SK-N-MC (cell line): ENCODE measurements at places on chromosomes 2 and 18.

DNA sequence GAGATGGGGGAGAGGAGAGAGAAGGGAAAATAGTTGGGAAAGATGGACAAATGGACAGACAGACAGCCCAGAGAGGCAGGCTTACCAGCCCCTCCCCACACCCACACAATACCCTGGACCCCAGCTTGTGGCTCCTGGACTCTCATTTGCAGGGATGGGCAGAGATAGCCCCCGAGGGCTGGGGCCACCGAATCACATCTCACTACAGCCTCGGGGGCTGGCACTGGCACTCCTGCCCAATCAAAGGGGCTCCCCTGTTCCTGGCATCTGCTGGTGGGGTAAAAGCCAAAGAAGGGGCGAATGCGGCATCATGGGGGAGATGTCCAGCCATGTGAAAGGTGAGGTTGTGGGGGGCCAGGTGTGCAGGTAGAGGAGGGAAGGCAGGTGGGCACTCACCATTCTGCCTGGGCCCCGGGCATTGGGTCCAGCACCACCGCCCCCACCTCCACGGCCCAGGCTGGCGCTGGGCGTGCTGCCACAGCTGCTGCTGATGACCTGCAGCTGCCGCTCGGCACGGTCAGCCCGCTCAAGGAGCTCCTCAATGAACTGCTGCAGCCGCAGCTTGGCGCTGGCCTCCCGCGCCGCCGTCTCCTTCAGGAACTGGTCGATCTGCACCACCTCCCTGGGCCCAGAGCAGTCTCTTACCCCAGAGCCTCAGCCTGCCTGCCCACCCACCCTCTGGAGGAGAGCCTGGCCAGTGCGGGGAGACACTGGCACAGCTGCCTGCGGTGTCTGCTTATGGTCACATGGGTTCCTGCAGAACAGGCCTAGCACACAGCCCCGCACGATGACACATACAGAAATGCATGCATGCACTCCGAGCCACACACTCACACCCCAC, 18.0 kb downstream of the FBXO41 start:
- DNase-seq = no peak

DNA sequence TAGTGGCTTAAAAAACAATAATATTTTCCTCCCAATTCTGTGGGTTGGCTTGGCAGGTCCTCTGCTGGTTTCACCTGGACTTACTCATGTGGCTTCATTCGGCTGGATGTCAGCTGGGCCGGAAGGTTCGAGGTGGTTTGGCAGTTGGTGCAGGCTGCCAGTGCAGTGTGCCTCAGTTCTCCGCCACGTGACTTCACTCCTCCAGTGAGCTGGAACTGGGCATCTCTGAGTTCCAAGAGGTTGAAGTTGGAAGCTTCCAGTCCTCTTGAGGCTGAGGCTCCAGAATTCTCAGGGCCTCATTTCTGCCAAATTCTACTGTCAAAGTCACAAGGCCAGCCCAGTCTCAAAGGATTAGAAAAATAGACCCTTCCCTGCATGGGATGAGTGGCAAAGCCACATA, 83.4 kb upstream of the B3GNT7 start:
- no peak for DNase-seq

- DNase-seq = no peak
Measured at GRCh38 chr2:236939721-236940231, 145.9 kb upstream of the COPS8 start.

GRCh38 chr2:26067980-26068507, 34.2 kb downstream of the RAB10 start:
- no peak for DNase-seq

GRCh38 chr18:79100944-79101343, 31.8 kb downstream of the ATP9B start:
- DNase-seq = no peak

DNA sequence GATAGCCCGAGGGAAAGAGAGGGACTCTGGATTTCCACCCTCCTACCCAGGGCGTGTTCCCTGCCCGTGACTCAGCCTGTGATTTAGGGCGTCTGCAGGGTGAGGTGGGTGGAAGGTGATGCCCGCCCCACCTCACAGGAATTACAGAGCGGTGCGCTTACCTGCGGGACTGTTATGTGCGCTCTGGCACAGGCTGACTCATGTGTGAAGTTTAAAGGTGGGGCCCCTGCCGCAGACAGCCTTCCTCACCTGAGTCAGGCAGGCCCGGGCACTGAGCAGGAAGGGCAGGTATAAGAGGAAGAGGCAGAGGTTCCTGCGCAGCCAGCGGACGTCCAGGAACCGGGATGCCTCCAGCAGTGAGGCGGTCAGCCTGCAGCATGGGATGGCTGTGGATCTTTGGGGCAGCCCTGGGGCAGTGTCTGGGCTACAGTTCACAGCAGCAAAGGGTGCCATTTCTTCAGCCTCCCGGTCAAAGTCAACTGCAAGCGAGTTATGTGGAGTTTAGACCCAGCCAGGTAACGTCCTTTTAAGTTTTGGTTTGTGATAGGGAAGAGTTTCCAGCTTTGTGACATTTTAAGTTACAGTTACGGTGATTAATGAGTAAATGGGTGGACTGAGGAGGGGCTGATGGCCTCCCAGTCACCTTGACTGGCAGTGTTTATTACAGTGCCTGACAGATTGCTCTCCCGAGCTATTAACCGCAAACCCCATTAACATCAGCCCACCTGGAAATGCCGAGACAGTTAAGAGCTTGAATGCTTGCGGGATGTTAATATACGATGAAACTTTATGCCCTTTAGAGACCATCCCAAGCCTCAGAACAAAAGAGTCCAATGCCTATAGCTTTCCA, 141.6 kb upstream of the TTC39C start:
- DNase-seq = no peak

- no peak for DNase-seq
Measured at GRCh38 chr2:43481927-43482542, 113.8 kb downstream of the THADA start.

- no peak for DNase-seq
Measured at GRCh38 chr2:206853915-206854314, 85.4 kb upstream of the CPO start.

DNA sequence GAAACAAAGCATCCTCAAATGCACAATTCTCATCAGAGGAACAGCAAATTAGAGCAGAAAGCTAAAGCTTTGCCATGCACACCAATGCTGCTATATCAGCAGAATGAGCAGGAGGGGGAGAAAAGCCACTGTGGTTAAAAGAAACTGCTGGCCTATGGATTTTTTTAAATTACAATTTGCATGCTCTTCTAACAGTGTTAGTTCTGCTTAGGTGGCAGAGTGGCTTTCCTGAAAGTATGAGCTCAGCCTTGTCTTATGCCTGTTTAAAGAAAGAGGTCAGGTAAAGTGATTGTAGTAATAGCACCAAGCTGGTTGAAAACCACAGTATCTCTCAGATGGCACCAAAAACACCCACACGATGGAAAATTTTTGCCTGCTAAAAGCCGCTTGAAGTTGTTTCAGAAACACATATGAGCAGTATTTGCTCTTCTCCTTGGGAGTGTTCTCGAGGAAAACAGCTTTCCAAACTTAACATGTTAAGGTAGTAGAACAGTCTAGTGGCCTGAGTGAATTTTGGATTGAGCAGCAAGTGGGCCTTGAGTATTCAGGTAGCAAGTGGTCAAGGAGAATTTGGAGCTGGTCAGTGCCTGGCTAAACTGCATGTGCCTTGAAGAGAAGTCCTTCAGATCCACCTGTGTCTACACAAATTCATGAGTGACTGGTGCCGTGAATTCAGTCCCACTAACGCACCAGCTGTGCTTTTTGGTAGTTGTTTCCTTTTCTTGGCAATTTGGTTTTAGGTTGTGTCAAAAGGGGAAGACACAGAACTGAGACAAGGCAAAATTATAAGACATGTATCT, 19.6 kb upstream of the NDUFV2 start:
- DNase-seq = peak; percentile 82

DNA sequence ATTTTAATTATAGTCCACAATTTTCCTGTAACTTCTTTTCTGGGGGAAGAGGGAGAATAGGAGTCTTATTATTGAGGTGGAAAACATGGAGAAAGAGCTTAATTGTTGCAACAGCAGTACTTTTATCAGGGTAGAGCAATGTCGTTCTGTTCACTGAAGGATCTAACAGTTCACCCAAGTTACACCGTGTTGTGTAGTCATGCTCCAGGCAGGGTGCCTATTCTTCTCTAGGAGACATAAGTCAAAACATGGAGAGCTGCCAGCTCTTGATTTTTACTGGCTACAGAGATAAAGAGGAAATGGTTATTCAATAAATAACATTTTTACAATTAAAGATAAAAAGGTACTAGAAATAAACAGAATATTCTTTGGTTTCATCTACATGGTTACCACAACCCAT, 594.3 kb upstream of the NETO1 start:
- peak; percentile 42 for DNase-seq

DNA sequence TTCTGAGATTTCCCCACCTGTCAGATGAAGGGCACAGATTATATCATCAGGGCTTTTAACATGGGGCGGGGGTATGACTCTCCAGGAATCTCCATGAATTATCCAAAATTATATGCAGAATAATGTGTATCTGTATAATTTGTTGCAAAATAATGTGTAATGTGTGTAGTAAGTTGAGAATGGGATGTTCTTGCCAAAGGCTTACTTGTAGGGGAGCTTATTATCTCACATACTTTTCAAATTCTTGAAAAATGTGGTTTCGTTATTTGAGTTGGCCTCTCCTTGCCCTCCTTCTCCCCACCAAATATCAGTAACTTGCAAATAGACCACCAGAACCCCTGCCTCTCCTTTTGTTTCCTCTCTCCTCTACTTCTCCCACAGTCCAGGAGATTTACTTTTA, 35.6 kb downstream of the UBR3 start:
- no peak for DNase-seq

DNA sequence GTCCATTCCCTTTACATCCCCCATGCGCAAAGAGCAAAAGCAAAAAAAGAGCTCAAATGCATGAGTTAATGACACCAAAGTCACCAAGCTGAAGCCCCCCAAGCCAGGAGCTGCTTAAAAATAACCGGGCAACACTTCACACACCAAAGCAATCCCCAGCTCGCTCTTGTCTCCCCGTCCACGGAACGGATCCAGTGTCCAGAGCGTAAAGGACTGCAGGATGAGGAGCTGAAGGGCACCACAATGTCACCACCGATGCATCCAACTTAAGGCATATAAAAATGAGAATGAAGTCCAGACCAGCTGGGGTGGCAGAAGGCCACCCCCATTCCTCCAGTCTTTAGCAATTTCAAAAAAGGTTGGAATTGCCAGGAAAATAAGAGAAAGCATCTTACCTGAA, 8.7 kb downstream of the SMAD7 start:
- DNase-seq = no peak
